ENCODE measurements at places on chromosomes 11 and 22.
A peak's percentile ranks its signal among the peaks of the same experiment; 100 is the strongest.

GRCh38 chr11:2791521-2792380 is 92.0 kb upstream of the KCNQ1OT1 start:
- DNase-seq, result no peak

- DNase-seq, result no peak
Observed at GRCh38 chr22:48742191-48742555, 1085.5 kb downstream of the BRD1 start.

DNA sequence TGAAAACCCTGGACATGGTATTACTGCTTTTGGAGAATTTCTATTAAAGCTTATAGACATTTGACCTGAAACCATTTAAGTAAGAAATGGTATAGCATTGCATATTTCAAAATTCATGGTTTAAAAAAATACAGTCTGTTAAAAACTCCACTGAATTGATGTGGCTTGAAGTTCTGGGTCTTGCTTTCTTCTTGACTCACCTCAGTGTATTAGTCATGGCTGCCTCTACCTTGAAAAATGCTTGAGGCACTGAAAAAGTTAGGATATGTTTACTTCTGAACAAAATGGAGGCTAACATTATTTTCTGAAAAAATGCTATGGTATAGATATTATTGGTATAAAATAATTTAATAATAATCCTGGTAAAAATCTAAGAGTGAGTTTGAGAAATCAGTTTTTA is 349.2 kb downstream of the AASDHPPT start:
- no peak for DNase-seq

GRCh38 chr11:83938148-83938547 is 652.0 kb upstream of the CCDC90B start:
- DNase-seq, result no peak

DNA sequence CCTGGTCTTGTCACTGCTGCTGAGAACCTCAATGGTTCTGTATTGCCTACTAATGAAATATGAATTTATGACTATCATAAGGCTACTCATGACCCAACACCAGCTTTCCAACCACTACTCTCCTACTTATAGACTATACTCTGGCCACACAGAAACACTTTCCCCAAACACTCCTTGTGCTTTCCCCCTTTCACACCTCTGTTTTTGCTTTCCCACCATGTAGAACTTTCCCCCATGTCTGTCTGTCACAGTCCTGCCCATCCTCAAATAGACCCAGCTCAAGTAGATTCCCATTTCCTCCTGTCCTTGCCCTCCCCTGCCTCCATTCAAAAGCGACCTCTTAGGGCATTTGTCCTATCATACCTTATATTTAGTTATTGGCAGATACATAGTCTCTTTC is 105.9 kb downstream of the ARFGAP2 start:
- no peak for DNase-seq

- no peak for DNase-seq
Observed at GRCh38 chr11:71336996-71337754, 84.8 kb upstream of the SHANK2 start.

GRCh38 chr11:121654843-121655536 is 202.2 kb upstream of the SORL1-AS1 start:
- DNase-seq, result no peak

- DNase-seq, result no peak
Observed at GRCh38 chr22:44732661-44733060, 19.7 kb upstream of the ARHGAP8 start.

DNA sequence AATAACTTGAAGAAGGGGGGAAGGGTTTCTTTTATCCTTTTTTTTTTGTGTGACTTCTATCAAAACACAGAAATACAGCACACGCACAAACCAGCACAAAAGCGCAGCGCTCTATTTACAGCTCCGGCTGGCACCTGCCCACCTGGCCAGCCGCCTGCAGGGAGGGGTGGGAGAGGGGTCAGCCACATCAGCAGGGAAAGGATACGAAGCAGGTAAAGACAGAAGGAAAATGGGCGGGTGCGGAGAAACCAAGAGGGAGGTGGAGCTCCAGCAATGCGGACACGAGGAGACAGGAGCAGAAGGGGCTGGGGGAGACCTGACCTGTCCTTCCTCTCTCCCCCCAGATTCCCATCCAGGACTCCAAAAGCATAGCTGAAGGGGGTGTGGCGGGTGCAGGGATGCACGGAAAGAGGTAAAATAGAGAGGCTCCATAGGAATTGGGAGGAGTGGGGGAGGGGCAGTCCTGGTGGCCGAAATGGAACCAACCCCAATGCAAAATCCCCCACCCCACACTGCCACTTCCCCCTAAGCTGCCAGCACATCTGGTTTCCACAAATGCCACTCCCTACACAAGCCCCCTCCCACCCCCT is 14.1 kb downstream of the CXCR5 start:
- no peak for DNase-seq

DNA sequence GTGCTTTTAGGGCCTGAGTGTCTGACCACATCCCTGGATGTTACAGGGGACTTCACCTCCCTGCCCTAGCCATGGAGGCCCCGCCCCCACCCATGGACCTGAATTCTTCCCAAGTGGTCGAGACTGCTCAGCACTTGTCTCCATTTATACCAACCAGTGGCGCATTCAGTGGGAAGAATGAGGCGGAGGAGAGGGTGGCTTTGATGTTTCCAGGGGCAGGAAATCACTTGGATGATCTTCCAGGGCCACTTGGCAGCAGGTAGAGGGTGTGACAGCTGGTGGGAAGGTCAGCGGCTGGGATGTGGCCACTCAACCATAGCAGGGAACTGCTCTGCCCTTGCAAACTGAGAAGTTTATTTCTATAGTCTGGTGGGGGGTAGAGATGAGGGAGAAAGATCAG is 155.1 kb upstream of the BLID start:
- no peak for DNase-seq

DNA sequence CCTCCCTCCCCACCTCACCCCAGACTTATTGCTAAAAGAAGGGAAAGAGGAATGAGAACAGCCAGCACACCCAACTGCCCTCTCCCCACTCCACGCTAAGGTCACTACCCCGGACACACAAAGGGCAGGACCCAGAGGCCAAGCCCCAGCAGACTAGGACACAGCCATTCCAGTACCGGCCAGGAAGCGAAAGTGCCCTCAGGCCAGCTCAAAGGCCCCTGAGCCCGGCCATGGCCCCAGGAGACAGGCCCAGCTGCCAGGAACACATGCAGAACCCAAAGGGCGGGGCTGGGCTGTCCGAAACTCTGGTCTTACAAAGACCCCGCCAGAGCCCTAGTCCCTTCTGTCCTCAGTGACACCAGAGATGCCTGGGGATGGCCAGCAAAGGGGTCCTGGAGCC is 5.5 kb downstream of the RCOR2 start:
- no peak for DNase-seq

DNA sequence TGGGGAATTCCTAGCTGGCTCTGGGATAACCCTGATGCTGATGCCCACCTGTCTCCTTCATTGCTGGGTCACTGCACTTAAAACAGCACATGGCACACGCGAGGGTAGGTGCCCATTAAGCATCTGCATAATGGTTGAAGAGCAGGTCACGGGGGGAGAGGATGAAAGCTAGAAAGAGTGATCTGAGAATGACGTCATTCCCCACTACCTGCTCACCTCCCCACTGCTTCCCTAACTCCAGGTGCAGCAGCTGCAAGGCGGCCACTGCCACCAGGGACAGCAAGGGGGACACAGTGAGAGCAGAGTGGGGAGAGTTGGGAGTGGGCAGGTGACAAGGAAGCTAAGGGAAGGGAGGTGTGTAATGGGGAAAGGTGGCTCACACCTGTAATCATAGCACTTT is 27.0 kb downstream of the ADA2 start:
- DNase-seq, result no peak

GRCh38 chr11:28636566-28636965 is 528.4 kb downstream of the METTL15 start:
- DNase-seq, result no peak

- DNase-seq, result no peak
Observed at GRCh38 chr11:10381736-10382135, 73.3 kb upstream of the AMPD3 start.

- DNase-seq, result no peak
Observed at GRCh38 chr11:116792869-116793771, 1.4 kb upstream of the APOA5 start.

DNA sequence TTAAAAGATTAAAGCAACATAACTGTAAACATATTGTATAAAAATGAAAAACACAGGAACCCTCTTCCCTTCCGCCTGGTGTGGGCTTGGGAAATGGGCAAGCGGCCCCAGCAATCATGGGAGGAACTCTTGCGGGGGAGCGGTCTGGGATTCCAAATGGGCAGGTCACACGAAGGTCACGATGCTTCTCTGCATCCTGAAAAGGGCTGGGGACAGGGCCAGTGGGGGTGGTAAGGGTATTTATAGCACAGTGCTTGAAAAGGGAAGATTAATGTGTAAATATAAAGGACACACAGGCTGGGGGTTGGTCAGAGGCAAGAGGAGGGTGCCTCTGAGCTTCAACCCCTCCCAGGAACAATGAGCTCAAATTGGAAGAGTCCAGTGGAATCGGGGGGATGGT is 46.9 kb upstream of the OR4B1 start:
- DNase-seq, result peak; percentile 57

DNA sequence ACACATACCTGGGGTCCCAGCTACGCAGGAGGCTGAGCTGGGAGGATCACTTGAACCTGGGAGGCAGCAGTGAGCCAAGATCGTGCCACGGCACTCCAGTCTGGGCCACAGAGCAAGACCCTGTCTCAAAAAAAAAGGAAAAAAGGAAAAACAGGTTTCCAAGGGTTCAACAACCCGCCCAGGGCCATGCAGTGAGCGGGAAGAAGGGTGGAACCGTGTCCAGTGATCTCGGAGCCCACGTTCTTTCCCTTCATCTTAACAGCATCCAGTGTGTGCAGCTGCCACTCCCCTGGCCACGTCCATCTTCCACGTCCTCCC is 14.9 kb upstream of the LRP5 start:
- no peak for DNase-seq

GRCh38 chr11:17313349-17314231 is 37.1 kb downstream of the NUCB2 start:
- DNase-seq, result no peak

- no peak for DNase-seq
Observed at GRCh38 chr11:82458761-82459160, 274.9 kb downstream of the FAM181B start.

DNA sequence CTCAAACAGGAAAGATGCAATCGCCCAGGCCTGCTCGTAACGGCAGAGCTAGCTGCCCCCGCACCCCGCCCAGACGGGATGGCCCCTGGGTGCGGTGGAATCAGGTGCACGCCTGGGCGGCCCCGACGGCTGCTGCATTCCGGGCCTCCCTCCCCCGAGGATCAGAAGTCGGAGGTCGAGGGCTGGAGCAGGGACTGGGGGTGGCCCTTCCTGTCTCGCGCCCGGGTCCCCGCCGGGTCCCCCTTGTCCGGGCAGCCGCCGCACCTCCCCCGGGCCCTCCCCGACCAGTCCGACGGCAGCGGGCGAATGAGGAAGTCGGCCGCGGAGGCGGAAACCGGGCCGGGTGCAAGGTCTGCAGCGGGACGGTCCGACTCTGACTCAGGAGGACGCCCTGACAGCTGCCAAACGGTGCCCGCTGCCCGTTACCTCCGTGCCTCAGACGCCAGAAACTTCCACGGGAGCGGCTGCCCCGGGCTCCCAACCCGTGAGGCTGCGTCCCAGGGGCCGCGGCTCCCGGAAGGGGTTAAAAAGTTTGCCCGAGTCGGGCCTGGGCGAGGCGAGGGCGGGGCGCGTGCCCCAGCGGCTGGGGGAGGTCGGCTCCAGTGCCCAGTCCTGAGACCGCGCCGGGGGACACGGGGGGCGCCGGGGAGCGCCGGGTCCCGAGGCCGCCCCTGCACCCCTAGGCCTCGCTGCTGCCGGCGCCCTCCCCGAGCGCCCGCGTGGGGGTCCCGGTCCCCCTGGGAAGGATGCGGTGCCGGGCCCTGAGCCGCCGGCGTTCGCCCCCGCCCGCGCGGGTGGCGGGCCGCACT is 663 bp downstream of the MYH9 start:
- no peak for DNase-seq

GRCh38 chr11:57727185-57727584 is 14.1 kb upstream of the SELENOH start:
- no peak for DNase-seq

- peak; percentile 62 for DNase-seq
Observed at GRCh38 chr22:38696606-38697424, 3.9 kb downstream of the JOSD1 start.

GRCh38 chr11:60204922-60205321 is 22.0 kb upstream of the MS4A6A start:
- DNase-seq, result no peak

All from COLO829 (cell line).